ENCODE measurements at places on chromosomes 16 and 17.

GRCh38 chr17:50424996-50425681 lies 879 bp upstream of the ACSF2 start:
- no peak for DNase-seq

GRCh38 chr17:61579961-61580360 lies 11.1 kb downstream of the NACA2 start:
- DNase-seq = no peak

DNA sequence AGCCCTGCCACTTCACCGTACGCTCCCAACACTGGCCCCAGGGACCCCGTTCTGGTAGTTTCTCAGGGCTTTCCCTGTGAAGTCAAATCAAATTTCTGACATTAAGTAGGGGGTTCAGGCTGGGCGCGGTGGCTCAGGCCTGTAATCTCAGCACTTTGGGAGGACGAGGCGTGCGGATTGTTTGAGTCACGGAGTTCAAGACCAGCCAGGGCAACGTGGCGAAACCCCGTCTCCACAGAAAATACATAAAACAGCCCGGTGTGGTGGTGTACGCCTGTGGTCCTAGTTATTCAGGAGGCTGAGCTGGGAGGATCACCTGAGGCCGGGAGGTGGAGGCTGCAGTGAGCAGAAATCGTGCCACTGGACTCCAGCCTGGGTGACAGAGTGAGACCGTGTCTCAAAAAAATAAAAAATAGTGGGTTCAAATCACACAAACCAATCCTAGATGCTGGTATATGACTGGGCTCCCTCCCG lies 632 bp downstream of the CYBC1 start:
- DNase-seq = no peak

- no peak for DNase-seq
Observed at GRCh38 chr17:30443721-30444120, 33.5 kb upstream of the GOSR1 start.

DNA sequence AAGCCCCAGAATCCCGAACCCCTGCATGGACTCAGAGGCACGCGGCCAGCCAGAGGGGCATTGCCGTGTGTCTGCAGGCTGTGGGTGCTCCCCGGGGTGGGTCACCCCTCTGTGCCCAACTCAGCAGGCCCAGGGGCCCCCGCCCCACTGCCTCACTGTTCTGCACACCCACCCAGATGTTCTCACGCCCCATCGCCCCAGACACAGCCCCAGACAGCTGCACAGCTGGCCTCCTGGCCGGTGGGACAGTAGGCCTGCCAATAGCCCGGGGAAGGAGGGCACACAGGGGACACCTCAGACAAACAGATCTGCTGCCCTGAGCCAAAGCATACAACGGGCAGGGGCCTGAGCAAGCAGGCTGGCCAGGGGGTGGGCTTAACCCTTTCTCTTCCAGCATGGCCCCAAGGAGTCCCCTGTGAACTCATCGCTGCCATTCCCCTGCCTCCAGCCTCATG lies 27.6 kb upstream of the NXPH3 start:
- DNase-seq = no peak

GRCh38 chr17:46793541-46793940 lies 25.0 kb downstream of the WNT3 start:
- no peak for DNase-seq
